ENCODE measurements at places on chromosomes 5 and 9.

GRCh38 chr5:134918861-134919260, 13.9 kb downstream of the PCBD2 start:
- no peak for DNase-seq

- no peak for DNase-seq
Observed at GRCh38 chr5:177430972-177431316, 4.5 kb downstream of the GRK6 start.

DNA sequence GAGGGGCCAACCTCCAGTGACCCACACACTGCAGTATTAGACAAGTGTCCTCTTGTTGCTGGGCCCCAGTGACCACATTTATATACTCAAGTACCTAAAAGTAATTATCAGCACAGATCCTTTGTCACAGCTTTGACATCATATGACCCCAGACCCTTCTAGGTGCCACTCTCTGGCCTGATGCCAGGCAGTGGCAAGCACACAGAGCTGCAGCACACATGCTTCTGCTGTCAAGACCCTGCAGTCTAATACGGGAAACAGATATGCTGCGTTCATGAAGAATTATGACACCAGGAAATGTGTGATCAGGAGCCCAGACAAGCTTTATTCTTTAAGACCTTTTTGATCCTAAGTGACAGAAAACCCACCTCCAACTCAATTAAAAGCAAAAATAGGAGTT, 63.8 kb upstream of the AFAP1L1 start:
- DNase-seq, result no peak

DNA sequence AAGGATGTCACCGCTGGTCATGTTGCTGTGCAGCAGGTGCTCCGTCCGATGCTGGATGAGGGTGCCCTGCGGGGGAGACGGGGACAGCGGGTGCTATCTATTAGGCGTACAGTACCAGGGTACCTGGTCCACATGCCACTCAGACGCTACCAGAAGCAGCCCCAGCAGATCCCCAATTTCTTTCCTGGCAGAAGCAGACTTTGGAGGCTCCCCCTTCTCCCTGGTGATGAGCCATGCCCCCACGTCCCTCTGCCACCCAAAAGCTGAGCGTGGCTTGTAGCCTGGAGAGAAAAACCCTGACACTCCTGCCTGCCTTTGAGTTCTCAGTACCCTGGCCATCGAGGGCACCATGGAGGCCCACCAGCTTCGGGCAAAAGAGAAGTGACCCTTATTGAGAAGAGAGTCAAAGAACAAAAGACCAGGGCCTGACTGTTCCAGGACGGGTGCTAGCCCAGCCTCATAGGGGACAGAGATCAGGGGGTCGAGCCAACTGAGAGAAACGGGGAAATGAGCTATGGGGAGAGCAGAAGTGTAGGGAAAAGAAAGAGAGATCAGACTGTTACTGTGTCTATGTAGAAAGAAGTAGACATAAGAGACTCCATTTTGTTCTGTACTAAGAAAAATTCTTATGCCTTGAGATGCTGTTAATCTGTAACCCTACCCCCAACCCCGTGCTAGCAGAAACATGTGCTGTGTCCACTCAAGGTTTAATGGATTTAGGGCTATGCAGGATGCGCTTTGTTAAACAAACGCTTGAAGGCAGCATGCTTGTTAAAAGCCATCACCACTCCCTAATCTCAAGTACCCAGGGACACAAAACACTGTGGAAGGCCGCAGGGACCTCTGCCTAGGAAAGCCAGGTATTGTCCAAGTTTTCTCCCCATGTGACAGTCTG, 62.0 kb upstream of the ZNF354B start:
- no peak for DNase-seq

- no peak for DNase-seq
Observed at GRCh38 chr9:7963026-7963425, 163.4 kb upstream of the DMAC1 start.

Data from fibroblast of gingiva (primary cell).